Cardiac muscle cell (in vitro differentiated cells and primary cell): ENCODE measurements at places on chromosomes 6 and 20.
A peak's percentile ranks its signal among the peaks of the same experiment; 100 is the strongest.

DNA sequence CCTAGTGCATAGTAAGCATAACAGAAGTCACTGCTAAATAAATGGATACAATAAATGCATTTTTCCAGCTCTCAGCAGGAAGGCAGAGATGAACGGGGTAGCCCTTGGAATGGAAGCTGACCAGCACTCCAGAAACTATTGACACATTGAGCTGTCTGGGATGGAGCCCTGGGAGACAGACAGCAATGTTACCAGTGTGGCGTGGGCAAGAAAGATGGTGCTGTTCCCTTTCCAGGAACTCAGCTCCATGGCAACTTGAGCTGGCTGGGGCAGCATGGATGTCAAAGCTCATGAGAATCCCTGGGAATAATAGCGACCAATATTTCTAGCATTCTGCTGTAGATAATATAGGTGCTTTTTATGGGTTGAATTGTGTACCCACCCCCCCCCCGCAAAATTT lies 104.3 kb upstream of the PTPRT start:
- no peak for DNase-seq

GRCh38 chr6:170259278-170259677 lies 31.6 kb downstream of the DLL1 start:
- no peak for DNase-seq

GRCh38 chr6:161301338-161301737 lies 27.5 kb upstream of the AGPAT4 start:
- DNase-seq: peak; percentile 91

- no peak for DNase-seq
Measured at GRCh38 chr6:168999392-168999791, 254.3 kb downstream of the THBS2 start.

GRCh38 chr6:41850861-41851260 lies 44.3 kb downstream of the USP49 start:
- no peak for DNase-seq

DNA sequence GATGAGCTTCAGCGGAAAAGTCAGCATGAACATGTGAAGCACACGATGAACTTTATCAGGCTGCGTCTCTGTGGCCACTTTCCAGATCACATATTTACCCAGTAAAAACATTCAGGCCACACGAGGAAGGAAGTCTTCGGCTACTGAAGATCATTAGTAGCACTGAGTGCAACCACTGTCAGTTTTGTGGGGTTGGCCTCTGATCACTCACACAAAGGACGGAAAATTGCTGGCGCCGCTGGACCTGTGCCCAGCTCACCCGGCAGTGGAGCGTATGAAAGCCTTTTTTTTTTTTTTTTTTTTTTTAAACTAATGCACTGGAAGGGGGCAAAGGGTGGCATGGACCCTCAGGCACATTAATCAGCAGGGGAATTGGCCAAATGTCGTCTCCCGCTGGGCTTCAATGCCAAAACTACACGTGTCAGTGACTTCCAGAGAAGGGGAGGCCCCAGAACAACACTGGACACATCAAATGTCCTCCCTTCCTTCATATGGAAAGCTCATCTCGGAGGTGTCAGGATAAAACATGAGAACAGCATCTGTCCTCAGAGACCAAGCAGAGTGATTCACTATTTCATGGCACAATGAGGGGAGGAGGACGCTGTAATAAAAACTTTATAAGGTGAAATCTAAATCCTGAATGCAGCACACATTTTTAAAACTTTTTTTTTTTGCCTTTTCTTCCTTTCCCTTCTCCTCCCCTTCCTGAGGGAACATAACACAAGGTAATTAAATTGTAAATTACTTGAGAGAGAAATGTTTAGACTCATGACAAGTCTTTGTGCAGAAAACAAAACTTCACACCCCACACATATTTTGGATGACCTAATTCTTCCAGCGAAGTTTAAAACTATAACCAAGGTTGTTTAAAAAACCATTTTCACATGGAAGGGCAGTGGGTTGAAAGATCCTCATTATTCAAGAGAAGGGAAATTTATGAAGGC lies 223.4 kb downstream of the FOXC1 start:
- no peak for DNase-seq

GRCh38 chr6:20038410-20039204 lies 173.7 kb downstream of the MBOAT1 start:
- DNase-seq: no peak

DNA sequence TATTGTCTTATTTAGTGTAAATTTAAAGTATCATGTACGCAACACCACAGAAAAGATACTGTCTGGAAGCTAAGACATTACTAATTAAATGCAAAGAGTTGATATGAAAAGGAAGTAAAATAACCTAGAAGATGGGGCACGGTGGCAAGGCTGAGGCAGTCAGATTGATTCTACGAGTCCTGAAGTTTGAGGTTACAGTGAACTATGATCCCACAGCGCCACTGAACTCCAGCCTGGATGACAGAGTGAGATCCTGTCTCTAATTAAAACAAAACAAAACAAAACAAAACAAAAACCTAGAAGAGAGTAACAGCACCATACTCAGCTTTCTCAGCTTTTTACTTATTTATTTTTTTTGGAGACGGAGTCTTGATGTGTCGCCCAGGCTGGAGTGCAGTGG lies 199.0 kb downstream of the PRKN start:
- DNase-seq: no peak

GRCh38 chr6:7224731-7225130 lies 88.3 kb downstream of the SSR1 start:
- DNase-seq: no peak

- DNase-seq: no peak
Measured at GRCh38 chr6:37779111-37779800, 40.3 kb upstream of the ZFAND3 start.

DNA sequence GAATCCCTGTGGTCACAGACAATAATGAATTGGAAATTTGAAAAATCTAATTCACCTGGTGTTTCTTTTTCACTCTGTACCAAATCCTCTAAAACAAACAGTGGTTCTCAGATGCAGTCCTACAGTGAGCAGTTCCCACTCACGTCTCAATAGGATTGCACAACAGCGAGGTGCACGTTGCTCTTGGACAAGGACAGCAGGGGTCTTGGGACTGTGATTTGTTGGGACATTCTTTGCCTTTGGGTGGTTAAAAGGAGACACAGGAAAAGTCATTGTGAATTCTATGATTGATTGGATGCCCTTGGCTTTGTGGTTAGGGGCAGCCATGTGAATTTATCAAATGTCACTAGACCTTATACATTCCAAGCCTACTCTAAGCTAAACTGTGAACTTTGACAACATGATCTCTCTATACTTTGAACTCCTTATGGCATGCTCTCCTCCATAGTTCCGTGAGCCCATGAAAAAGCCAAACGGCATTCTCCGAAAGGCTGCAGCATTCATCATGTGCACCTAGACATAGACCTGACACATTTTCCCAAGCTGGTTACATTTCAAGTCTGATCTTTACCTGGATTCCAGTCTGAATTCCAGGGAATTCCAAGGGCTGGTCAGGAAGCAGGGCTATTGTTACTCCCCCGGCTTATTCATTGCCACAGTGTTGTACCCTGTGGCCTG lies 647 bp downstream of the UNC93A start:
- DNase-seq: no peak

GRCh38 chr6:38501931-38502330 lies 137.8 kb downstream of the BTBD9 start:
- no peak for DNase-seq

GRCh38 chr6:44556046-44556445 lies 168.5 kb downstream of the CDC5L start:
- no peak for DNase-seq

DNA sequence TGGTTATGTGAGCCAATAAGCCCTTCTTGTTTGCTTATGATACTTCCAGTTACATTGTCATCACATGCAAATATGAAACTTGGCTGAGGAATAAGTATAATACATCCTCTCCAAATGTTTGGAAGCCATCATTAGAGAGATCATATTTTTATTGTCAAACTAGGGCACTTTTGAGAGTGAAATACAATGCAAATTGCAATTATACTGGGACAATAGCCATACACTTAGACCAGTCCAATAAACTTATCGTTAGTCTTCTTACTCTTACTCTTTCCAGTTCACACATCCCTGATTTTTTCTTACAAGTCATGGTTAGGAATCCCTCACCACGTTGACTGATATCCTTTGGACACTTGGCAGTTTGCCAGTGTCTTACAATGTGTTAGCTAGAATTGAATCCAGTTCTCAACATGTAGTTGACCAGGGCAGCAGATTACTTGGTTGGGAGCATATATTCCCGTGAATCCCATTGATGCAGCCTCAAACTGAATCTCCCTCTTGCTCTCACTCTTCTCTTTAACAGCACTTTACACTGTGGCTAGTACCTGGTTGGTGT lies 519.7 kb upstream of the ID4 start:
- no peak for DNase-seq

DNA sequence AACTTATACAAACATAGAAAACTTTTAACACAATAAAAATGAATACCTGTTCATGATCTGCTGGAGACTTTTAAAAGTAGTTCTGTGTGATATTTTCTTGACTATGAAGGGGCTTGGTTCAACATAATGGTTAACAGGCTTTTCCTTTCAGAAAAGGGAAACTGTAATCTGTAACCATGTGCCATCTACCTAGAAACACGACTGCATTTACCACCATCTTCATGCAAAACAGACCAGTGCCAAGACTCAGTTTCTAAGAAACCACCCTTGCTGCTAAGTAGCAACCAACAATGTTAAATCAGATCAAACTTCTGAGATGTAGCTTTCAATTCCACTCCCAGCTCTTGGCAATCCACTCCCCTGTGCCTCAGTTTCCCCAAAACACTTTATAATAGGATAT lies 15.7 kb downstream of the STAU1 start:
- no peak for DNase-seq

- no peak for DNase-seq
Measured at GRCh38 chr6:127482325-127482724, 23.1 kb upstream of the KIAA0408 start.

- DNase-seq: no peak
Measured at GRCh38 chr6:158010591-158011477, 29.2 kb downstream of the SYNJ2 start.

GRCh38 chr6:3646616-3647362 lies 104.7 kb downstream of the PXDC1 start:
- DNase-seq: no peak
